AG08396 (cell line): ENCODE measurements at places on chromosomes 2 and 18.

- DNase-seq: no peak
Observed at GRCh38 chr2:144489315-144489916, 30.5 kb downstream of the ZEB2 start.

DNA sequence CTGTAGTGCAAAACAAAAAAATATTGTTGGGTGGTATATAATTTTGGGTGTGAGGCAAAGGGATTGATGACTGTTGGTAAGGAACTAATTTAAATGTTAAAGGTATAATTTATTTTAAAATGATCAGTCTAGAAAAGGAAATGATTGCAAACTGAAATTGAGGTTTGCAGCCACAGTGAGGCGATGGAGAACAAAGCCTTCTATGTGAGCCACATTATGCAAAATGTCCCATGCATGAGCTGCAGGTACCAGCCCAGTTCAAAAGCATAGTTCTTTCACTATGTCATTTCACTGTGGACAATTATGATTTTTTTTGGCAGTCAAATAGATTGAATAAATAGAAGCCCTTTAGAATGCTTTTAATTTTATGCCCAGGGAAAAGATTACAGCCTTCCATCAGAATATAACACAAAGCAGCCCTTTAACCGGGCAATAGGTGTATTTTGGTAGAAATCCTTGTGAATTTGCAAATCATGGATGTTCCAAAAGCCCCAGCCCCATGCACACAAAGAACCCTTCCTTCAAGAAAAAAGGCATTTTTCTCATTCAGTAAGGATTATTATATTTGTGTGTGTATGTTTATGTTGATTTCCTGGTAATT, 1.7 kb downstream of the MAP2 start:
- DNase-seq: peak; percentile 62

- DNase-seq: no peak
Observed at GRCh38 chr2:181446985-181447384, 10.2 kb upstream of the ITGA4 start.

DNA sequence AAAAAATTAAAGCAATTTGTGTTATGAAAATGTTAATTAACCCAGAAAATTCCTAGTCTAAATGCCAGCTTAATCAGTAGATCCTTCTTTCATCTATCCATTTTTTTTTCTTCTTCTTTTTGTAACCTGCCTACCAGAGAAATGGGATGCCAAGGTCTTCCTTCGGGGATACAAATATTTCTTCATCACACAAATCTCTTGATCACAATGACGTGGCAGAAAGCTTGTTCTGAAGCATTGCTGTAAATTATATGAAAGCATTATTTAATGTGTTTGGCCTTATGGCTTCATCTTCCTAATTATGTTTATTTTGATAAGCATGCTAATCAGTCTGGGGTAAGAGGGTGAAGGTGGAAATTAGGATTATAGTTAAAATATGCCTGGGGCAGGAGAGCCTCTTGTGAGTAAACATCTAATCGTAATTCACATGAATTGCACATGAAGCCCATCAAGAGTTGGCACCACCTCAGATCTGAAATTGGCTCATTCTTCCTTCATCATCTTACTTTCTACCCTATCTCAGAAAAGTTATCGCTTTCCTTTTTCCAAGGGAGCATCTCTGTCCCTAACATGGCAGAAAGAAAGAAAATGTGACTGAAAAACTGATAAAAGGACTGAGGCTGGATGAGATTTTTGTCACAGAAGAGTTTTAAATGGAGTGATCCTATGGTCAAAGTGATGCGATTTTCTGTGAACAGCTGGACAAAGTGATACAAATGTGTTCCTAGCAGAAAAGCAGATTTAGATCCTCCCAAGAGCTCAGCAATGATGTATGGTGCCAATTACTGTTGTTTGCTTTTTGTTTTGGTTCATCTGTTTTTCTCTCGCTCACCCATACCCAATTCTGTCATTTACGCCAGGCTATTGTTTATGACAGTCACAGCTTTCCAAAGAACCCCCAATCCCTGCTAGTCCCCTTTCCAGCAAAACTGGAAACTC, 76.9 kb upstream of the PMAIP1 start:
- DNase-seq: no peak

DNA sequence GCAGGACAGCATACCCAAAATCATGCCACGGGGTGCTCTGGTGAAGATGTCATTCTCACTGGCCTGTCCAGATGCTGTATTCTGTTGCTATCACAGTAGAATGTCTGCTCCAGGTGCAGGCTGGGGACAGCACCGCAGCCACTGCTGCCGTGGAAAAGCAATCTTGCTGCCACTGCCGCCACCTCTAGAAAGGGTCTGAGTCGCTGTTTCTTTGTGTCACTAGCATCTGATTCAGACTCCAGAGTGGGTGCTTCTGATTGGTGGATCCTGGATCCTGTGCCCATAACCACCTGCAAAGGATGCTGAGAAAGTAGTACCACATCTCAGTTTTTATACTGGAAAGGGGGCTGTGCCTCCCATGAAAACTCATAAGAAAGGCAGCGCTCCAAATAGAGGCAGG, 45.3 kb upstream of the CTLA4 start:
- no peak for DNase-seq

DNA sequence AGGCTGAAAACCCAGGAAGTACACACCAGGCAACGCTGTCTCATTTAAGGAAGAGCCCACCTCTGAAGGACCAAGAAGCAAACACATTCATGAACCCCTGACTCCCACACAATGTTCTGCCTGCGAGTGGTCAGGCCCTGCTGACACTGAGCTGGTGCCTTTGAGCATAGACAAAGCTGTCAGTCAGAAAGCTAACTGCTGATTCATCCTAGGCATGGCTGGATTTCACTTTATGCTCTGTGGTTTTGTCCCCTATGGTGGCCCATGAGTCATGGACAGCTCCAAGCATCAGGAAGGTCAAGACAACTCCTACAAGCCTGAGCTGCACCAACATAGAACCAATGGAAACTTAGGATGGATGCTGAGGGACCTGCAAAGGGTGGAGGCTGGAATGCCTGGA, 78.9 kb downstream of the UXS1 start:
- DNase-seq: peak; percentile 74

GRCh38 chr2:23478087-23478932, 93.3 kb downstream of the KLHL29 start:
- DNase-seq: no peak

- no peak for DNase-seq
Observed at GRCh38 chr18:74774486-74774885, 176.8 kb downstream of the ZNF407 start.

- DNase-seq: no peak
Observed at GRCh38 chr18:6564950-6565814, 150.5 kb upstream of the L3MBTL4 start.

GRCh38 chr2:40554665-40555294, 102.9 kb upstream of the SLC8A1 start:
- peak; percentile 14 for DNase-seq

- DNase-seq: no peak
Observed at GRCh38 chr2:144502369-144502768, 17.6 kb downstream of the ZEB2 start.

GRCh38 chr2:173472112-173472511, 117.4 kb downstream of the CDCA7 start:
- DNase-seq: no peak

DNA sequence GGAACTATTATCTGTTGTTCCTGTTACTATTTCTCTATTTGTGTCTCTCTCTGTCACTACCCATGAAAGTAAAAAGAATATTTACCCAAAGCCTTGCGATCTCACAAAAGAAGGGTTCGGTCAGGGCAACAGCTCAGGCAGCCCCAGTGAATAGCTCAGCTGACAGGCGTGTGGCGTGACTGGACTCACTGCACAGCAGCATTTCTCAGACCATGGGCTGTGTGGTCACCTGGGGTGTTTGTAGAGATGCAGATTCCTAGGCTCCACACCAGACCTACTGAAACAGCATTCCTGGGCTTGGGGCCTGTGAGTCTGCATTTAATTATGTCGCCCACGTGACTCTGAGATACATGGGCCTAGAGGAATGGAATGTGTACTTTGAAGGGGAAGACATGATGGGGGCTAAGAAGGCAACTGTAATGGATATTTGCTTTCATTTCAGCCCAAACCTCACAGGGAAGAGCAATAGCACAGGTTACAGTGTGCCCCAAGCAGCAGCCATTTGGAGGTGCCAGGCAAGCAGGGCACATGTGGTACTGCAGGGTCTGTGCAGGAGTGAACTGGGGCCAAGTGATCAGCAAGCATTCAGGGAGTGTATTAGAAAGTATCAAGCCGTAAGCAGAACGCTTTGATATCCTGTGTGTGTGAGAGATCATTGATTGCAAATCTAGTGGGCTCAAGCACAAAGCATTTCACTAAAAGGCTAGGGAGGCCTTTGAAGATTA, 90.4 kb upstream of the RBMS1 start:
- DNase-seq: no peak

- peak; percentile 70 for DNase-seq
Observed at GRCh38 chr2:11477994-11478393, 12.0 kb upstream of the E2F6 start.

DNA sequence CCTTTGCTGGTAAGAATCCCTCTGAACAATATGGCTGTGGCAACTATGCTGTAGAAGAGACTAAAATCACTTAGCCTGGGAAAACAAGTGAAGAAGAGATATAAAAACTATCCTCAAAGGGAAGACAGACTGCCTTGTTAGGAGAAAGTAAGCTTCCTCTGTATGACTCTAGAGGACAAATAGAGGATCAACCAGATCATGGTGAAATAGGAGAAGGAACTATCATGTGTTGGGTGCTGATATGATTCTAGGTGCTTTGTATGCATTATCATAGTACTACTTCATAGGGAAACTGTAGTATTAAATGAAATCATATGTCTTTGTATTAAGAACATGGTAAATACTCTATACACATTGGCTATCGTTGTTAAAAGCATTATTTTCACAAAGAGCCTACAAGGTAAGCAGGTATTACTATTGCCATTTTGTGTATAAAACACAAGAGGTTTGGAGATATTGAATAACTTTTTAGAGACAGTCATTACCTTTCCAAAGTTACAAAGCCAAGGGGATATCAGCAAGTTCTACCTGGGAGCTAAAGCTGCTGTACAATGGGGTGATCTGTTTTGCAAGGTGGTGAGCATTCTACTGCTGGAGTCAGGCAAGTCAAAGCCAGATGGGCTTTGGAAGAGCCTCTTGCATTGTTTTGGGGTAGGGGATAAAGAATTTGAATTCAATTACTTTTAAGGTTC, 402.6 kb downstream of the ALK start:
- no peak for DNase-seq

- peak; percentile 56 for DNase-seq
Observed at GRCh38 chr2:219684721-219685689, 57.6 kb downstream of the SLC4A3 start.

DNA sequence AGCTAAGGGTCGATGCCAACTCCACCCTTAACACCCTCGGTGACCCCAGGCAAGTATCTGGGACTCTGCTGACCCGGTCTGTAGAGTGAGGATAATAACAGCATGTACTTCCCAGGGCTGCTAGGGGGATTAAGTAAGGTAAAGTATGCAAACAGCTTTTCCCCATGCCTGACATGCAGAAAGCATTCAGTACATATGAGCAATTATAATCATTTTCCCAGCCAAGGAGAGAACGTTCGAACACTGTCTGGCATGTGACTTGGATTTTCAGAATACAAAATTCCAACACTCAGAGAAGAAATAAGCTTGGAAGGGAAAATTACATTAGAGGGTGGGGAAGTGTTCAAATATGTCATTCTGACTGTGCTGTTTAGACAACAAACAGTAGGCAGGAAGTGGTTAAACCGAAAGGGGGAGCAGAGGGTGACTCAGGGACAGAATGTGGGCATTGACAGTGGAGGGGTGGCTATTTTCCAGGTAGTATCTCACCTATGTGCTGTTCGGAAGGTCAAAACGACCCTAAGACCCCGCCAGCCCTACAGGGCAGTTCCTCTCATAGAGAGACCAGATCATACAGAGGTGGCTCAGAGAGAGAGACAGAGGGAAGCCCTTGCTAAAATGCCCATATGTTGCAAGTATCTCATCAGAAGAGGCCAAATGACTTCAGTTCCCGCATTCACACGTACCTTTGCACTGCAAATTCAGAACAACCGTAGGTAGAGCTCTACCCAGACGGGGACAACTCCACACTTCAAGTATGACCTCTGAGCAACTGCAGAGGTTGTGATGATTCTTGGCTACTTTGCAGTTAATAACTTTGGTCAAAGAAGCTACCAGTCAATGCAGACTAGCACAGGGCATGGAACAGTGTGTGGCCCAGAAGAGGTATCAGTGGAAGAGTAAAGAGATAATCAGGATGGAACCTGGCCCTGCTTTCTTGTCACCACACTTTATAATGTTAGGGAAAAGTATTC, 14.8 kb downstream of the ASPRV1 start:
- DNase-seq: peak; percentile 71

GRCh38 chr18:70293166-70293565, 4.3 kb downstream of the SOCS6 start:
- DNase-seq: no peak

DNA sequence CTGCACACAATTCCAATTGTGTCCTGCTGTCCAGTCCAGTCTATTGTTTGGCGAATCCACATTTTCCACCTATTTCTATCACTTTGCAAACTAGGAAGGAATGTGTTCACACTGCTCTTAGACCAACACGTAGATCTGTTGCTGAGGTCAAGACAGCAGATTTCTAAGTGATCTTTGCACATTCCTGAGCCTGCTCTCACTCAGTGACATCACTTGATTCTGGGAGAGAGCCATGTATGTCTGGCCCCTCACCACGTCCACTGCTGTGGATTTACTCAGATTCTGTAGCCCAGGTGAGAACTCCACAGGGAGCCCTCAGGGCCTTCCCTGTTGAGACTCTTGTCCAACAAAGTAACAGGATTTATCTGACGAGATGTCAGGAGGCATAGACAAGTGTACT, 317.2 kb downstream of the TSN start:
- DNase-seq: no peak

GRCh38 chr2:236762628-236763027, 193.0 kb downstream of the ACKR3 start:
- no peak for DNase-seq

DNA sequence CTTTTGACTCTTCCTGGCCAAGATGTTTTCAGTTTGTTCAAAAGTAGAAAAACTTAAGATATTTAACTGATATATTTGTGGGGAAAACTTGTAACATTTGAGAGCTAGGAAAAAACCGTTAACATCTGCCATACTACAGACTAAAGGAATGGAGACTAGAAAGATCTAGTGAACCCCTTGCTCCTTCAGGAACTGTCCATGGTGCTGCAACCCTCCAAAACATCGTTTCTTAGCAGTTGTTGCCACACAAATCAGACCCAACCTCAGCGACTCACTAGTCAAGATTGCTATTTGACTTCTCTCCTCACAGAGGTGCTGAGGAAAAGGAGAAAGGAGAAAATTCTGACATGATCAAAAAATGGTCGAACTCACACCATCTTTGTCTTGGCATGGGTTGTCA, 393.8 kb upstream of the LYPD1 start:
- peak; percentile 15 for DNase-seq

GRCh38 chr18:56541340-56541739, 97.1 kb downstream of the TXNL1 start:
- no peak for DNase-seq

DNA sequence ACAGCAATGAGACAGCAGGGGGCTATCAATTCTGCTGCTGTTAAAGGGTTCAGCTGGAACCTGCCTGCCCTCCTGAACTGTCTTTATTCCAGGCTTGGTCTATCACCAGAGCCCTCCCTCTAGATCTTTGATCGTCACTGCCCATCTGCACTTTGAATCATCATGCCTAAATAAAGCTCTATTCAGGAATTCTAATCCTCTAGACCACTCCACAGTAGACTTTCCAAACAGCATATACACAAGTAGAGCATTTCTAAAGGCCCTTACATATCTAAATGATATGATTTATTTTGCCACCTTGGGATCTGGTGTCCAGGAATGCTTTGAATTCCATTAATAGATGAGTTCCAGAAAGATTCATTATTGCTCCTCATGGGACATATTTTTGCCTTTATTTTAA, 542.1 kb upstream of the SYT4 start:
- no peak for DNase-seq
